Chondrocyte (in vitro differentiated cells): ENCODE measurements at places on chromosomes 12 and 14. TPM values are rescaled to one million over a fixed set of nuclear protein-coding genes. Genes with fewer than 3 reads are reported as not detected.

DNA sequence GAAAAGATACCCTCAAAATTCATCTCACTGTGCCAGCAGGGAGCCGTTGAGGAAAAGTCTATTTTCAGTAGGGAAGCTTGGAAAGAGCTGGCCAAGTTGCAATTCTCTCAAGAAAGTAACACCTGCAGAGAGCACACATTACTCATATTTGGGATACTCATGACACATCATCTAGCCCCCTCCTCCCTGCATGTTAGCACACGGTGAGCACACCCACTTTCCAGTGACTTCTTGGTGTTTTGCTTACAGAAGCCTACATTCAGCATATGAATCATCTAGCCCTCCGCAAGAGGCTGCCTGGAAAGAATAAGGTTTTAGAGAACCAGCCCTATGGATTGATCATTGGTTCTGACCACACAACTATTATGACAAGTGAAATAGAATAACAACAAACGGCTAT lies 124.5 kb downstream of the PTPRO start:
- H3K4me1 ChIP-seq = no peaks in the 10 kb centered on the region
- no peak overlapping the region for H3K27ac ChIP-seq

DNA sequence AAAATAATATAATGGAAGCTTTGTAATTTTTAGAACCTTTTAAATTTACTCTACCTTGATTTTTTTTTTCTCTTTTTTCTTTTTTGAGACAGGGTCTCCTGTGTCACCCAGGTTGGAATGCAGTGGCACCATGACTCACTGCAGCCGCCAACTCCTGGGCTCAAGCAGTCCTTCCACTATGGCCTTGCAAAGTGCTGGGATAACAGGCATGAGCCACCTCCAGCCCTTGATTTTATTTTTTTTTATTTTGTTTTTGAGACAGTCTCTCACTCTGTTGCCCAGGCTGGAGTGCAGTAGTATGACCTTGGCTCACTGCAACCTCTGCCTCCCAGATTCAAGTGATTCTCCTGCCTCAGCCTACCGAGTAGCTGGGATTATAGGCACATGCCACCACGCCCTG lies 65.3 kb upstream of the TRAF3 start:
- no peak for DNase-seq
- H3K27ac ChIP-seq = peak overlapping the region; percentile 58
- H3K4me3 ChIP-seq = no peak overlapping the region

DNA sequence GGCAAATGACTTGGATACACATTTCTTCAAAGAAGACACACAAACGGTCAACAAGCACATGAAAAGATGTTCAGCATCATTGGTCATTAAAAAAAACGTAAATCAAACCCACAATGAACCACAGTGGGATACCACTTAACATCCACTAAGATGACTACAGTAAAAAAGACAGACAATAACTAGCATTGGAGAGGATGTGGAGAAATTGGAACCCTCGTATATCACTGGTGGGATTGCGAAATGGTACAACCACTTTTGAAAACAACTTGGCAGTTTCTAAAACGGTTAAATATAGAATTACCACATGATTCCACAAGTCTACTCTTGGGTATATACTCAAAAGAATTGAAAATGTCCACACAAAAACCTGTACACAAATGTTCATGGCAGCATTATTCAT lies 25.2 kb upstream of the PPFIBP1 start:
- no peak overlapping the region for H3K4me3 ChIP-seq
- no peak for DNase-seq
- no peaks in the 10 kb centered on the region for H3K4me1 ChIP-seq
- no peak overlapping the region for H3K27ac ChIP-seq
- H3K36me3 ChIP-seq = no peaks in the 10 kb centered on the region

- peaks cover 8% of the 10 kb centered on the region for H3K4me1 ChIP-seq
- no peaks in the 10 kb centered on the region for H3K36me3 ChIP-seq
- H3K27ac ChIP-seq = no peak overlapping the region
- no peaks in the 10 kb centered on the region for H3K27me3 ChIP-seq
- DNase-seq = peak; percentile 4
Measured at GRCh38 chr12:123050913-123051312, 70.4 kb downstream of the ARL6IP4 start.

GRCh38 chr12:98402091-98402490 lies 113.3 kb upstream of the TMPO start:
- no peak for DNase-seq
- peak overlapping the region; percentile 6 for H3K27ac ChIP-seq
- H3K27me3 ChIP-seq = no peaks in the 10 kb centered on the region
- peaks cover 39% of the 10 kb centered on the region for H3K4me1 ChIP-seq
- H3K4me3 ChIP-seq = no peak overlapping the region
- no peaks in the 10 kb centered on the region for H3K36me3 ChIP-seq

DNA sequence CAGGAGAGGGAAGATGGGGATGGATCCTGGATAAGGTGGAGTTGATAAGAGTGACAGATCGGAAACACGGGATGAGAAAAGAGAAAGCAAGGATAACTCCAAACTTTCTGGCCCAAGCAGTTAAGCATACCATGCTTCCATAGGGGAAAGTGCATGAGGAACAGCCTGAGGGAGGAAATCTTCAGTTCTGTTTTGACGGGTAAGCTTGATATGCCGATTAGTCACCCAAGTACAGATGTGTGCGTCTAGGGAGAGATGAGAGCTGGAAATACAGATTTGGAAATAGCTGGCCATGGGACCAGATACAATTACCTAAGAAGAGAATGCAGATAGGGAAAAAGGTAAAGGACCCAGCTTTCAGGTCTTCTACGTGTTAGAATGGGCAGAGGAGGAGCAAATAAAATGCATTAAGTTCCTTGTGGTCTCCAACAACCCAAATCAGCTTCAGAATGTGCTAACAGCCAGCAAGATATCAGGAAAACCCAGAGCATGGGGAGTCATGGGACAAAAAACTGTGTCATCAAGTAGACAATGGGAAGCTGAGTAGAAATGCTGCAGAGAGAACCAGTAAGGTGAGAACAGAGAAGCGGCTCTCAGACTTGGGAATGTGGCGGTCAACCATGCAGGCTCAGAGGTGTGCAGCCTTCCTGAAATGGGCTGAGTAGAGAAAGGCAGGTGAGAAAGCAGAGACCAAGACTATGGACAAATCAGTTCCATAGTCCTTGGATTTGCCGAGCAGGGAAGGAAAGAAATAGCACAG lies 56.3 kb downstream of the PPP1R36 start:
- no peak for DNase-seq
- H3K36me3 ChIP-seq = no peaks in the 10 kb centered on the region
- H3K4me1 ChIP-seq = peaks cover 10% of the 10 kb centered on the region
- no peak overlapping the region for H3K27ac ChIP-seq

DNA sequence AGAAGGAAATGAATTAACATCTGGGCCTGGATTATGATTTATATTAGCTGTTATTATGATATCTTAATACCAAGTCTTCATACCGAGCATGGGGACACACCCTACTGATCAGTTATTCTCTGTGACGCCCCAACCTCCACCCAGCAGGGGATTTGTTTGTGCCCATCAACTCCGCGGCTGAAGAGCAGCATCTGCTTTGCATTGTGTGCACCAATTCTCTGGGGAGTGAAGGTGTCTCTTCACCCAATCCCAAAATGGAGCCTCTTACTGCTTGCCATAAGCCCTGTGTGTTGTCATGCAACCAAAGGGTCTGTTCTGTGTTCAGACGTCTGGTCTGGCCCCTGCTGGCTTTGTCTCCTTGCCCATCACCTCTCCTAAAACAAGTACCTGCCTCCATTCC lies 25.4 kb downstream of the DHRS2 start:
- no peaks in the 10 kb centered on the region for H3K36me3 ChIP-seq
- no peaks in the 10 kb centered on the region for H3K4me1 ChIP-seq
- no peak overlapping the region for H3K27ac ChIP-seq
- DNase-seq = no peak
- peaks cover 39% of the 10 kb centered on the region for H3K27me3 ChIP-seq

- no peaks in the 10 kb centered on the region for H3K27me3 ChIP-seq
- DNase-seq = no peak
- H3K4me3 ChIP-seq = no peak overlapping the region
- no peaks in the 10 kb centered on the region for H3K36me3 ChIP-seq
- H3K27ac ChIP-seq = peak overlapping the region; percentile 9
Measured at GRCh38 chr14:77605392-77605972, 11.0 kb downstream of the SPTLC2 start.

DNA sequence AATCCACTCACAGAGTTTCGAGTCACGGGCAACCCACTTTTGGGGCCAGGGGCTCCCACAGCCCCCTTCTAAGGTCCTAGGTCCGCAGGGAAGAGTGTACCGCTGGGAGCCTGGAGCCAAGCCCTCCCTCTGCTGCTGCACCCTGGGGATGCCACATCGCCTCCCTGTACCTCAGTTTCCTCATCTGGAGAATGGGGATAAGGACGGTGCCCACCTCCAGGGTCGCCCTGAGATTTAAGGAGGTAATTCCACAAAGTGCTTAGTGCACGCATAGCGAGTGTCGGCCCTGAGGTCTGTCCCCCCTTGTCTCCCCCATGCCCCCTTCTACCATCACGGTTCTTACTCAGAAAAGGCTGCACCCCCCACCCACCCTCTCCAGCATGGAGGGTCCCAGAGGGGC lies 35.5 kb downstream of the NCOR2 start:
- no peak for DNase-seq
- H3K4me1 ChIP-seq = peaks cover 9% of the 10 kb centered on the region
- H3K36me3 ChIP-seq = peaks cover 3% of the 10 kb centered on the region
- peak overlapping the region; percentile 17 for H3K27ac ChIP-seq
- H3K27me3 ChIP-seq = no peaks in the 10 kb centered on the region

DNA sequence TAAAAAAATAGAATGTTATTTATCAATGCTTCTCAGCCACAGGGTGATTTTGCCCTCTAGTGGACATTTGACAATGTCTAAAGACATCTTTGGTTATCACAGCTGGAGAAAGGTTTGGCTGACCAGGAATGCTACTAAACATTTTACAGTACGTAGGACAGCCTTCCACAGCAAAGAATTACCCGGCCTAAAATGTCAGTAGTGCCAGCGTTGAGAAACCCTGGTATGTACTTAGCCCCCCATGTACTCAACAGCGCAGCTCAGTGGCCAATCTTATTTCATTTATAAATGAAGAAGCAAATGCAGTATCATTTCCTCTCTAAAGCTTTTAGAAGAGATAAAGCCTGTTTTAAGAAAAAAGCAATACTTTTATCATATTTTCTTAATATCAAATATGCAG lies 5.8 kb downstream of the MARK3 start:
- DNase-seq = no peak
- no peak overlapping the region for H3K4me3 ChIP-seq
- no peaks in the 10 kb centered on the region for H3K36me3 ChIP-seq
- H3K27ac ChIP-seq = peak overlapping the region; percentile 71

DNA sequence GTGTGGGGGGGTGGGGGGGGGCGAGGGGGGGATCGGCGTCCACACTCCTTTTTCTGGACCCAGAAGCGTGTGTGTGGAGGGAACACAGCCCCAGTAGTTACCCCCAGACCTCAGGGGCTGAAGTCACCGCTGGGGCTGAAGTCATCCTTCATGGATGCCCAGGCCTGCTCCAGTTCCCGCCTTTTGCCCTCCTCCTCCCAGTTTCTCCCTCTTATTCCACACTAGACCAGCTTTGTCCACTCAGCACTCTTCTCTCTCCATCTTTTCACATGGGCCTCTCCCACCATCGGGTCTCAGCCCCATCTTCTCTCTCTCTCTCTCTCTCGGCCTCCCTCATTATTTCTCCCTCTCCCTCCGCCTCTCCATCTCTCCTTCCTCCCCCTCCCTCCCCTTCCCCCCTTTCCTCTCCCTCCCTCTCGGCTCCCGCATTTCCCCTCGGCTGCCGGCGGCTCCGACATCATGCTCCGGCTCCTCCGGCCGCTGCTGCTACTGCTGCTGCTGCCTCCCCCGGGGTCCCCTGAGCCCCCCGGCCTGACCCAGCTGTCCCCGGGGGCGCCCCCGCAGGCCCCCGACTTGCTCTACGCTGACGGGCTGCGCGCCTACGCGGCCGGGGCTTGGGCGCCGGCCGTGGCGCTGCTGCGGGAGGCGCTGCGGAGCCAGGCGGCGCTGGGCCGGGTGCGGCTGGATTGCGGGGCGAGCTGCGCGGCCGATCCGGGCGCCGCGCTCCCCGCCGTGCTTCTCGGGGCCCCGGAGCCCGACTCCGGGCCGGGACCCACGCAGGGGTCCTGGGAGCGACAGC lies at the start of gene P3H3:
P3H3 (plus strand) TSS at position 426 of the 799 bp plus-strand sequence; CDS start at position 460, 34 bp downstream.
- peaks cover 38% of the 10 kb centered on the region for H3K4me1 ChIP-seq
- peak within 1 kb of the TSS; percentile 97 for H3K27ac ChIP-seq
- peaks cover 8% of the 10 kb centered on the region for H3K36me3 ChIP-seq
- H3K27me3 ChIP-seq = no peaks in the 10 kb centered on the region

DNA sequence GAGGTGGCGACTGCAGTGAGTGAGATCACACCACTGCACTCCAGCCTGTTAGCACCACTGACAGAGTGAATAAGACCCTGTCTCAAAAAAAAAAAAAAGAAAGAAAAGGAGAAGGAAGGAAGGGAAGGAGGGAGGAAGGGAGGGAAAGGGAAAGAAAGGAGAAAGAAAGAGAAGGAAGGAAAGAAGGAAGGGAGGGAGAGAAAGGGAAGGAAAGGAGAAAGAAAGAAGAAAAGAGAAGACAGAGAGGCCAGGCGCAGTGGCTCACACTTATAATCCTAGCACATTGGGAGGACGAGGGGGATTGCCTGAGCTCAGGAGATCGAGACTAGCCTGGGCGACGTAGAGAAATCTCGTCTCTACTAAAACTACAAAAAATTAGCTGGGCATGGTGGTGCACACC lies 13.2 kb downstream of the DCAF5 start:
- H3K27me3 ChIP-seq = no peaks in the 10 kb centered on the region

GRCh38 chr14:100372357-100373048 lies 49.4 kb downstream of the SLC25A47 start:
- H3K27me3 ChIP-seq = no peaks in the 10 kb centered on the region
- peaks cover 53% of the 10 kb centered on the region for H3K4me1 ChIP-seq
- peak overlapping the region; percentile 86 for H3K4me3 ChIP-seq
- peaks cover 14% of the 10 kb centered on the region for H3K36me3 ChIP-seq
- peak overlapping the region; percentile 79 for H3K27ac ChIP-seq
- DNase-seq = no peak

DNA sequence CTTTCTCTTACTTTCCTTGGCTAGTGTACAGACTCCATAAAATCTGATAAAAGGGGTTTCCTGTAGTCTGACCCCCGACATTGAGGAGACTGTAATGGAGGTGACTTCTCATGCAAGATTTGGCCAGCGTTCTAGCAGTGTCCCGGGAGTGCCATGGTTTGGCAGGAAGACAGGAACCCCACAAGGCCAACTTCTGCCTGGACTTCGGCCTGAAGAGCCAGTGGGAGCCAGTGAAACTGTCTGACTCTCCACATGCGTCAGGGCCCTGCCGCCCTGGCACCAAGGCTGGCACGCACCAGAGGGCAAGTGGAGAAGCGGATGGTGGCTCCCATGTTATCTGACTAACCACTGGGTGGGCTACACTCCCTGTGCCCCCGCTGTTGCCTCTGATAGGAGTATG lies 70.5 kb downstream of the TMEM260 start:
- H3K4me3 ChIP-seq = no peak overlapping the region
- no peaks in the 10 kb centered on the region for H3K27me3 ChIP-seq
- H3K27ac ChIP-seq = no peak overlapping the region
- H3K36me3 ChIP-seq = peaks cover 5% of the 10 kb centered on the region

GRCh38 chr12:753611-754472 lies 1.5 kb downstream of the WNK1 start:
- H3K27ac ChIP-seq = peak overlapping the region; percentile 91
- H3K4me3 ChIP-seq = peak overlapping the region; percentile 89
- no peaks in the 10 kb centered on the region for H3K27me3 ChIP-seq
- H3K36me3 ChIP-seq = no peaks in the 10 kb centered on the region

NTS gene
- not detected in 3 replicates for total RNA-seq

AHNAK2 gene
- total RNA-seq = 271 to 361 TPM (median 274 TPM) in 3 replicates

APOF gene
- not detected in 3 replicates for total RNA-seq

GPR68 gene
- 0.42 to 4.1 TPM (median 0.46 TPM) in 3 replicates for total RNA-seq

FBLN5 gene
- 1,189 to 1,311 TPM (median 1,232 TPM) in 3 replicates for total RNA-seq

PITPNM2 gene
- total RNA-seq = 6.1 to 11.6 TPM (median 11.5 TPM) in 3 replicates

OR4K15 gene
- total RNA-seq = not detected in 3 replicates

SLCO1B1 gene
- total RNA-seq = not detected in 3 replicates

DAD1 gene
- total RNA-seq = 248 to 266 TPM (median 253 TPM) in 3 replicates

MMP17 gene
- total RNA-seq = 1.3 to 2.4 TPM (median 1.3 TPM) in 3 replicates

POLR3B gene
- 9.6 to 14.5 TPM (median 10.7 TPM) in 3 replicates for total RNA-seq
